ENCODE measurements at places on chromosomes 5 and 9.

DNA sequence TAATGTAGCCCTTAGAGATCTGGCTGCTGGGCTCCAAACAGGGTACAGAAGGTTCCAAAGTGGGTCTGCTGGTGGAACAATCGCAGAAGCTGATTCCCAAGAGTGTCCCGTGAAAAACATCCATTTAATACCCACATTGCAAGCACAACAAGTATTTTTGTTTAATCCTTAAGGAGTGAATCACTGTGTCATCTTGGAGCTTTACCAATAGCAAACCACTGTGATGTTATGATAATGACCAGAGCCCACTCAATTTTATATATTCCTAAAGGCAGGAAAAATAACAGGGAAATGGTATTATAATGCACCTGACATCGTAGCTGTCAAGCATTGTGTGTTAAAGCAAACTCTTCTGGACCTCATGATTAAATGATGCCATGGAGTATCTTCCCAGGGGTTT, 291.9 kb downstream of the FBXL7 start:
- DNase-seq, result peak; percentile 59

- DNase-seq, result peak; percentile 87
Observed at GRCh38 chr5:97618721-97619120, 435.7 kb upstream of the RIOK2 start.

- peak; percentile 85 for DNase-seq
Observed at GRCh38 chr5:136656811-136657210, 291.5 kb upstream of the TRPC7 start.

- no peak for DNase-seq
Observed at GRCh38 chr5:80093796-80094195, 58.6 kb downstream of the THBS4 start.

DNA sequence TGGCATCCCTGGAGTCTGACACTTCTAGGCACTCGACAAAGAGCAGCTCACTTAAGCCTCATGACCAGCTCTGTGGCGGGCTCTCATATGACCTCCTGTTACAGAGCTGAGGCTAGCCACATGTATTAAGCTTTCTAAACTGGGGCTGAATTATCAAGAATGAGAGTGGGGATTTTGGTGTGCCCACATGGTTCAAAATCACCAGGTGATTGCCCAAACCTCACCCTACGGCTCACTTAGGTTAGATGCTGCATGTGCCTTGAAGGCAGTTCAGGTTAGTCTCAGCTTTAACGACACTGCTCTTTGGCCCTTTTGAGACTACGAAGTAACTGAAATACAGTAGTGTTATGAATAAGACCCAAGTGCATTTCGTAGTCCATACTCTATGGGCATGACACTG, 39.4 kb upstream of the SMIM32 start:
- DNase-seq, result no peak

GRCh38 chr9:113598883-113599282, 135.4 kb downstream of the RGS3 start:
- DNase-seq, result no peak

GRCh38 chr5:122493091-122494021, 181.3 kb downstream of the SNCAIP start:
- peak; percentile 12 for DNase-seq

DNA sequence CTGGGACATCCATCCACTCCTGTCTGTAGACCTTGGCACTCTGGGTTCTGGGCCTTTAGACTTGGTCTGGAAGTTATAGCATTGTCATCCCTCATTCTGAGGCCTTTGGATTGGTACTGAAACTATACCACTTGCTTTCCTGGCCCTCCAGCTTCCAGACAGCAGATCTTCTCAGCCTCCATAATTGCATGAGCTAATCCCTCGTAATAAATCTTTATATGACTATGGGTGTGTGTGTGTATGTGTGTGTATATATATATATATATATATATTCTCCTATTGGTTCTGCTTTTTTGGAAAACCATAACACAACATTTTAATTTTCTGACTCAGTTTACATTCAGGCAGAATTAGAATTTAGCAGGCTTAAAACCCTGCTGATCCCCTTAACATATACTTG, 180.5 kb downstream of the ENC1 start:
- no peak for DNase-seq

GRCh38 chr5:150202501-150202900, 12.6 kb downstream of the SLC6A7 start:
- no peak for DNase-seq

- DNase-seq, result no peak
Observed at GRCh38 chr9:27601396-27601795, 28.1 kb upstream of the C9orf72 start.

- no peak for DNase-seq
Observed at GRCh38 chr5:176740702-176741496, 69.5 kb upstream of the UNC5A start.

DNA sequence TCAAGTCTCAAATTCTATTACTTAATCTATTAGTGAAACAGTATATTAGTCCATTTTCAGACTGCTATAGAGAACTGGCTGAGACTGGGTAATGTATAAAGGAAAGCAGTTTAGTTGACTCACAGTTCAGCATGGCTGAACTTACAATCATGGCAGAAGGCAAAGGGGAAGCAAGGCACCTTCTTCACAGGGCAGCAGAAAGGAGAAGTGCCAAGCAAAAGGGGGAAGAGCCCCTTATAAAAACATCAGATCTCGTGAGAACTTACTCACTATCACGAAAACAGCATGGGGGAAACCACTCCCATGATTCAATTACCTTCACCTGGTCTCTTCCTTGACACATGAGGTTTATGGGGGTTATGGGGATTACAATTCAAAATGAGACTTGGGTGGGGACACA, 67.9 kb upstream of the CHSY3 start:
- DNase-seq, result no peak

GRCh38 chr5:39016587-39017275, 57.5 kb downstream of the RICTOR start:
- peak; percentile 58 for DNase-seq

DNA sequence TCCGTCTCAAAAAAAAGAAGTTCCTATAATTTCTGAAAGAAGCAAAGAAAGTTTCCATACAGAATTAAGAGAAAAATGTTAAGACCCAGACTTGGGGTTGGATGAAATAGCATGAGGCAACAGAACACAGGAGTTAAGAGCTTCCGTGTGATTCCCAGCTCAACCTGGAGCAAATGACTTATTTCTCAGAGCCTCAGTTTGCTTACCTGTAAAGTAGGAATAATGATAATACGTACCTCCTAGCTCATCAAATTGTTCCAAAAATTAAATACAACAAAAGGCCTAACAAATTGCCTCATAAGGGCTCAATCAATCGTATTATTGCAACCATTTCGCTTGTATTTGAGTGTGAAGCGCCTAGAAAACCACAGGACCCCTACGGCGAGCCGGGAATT, 600 bp upstream of the GPR107 start:
- no peak for DNase-seq

GRCh38 chr5:116944183-116944582, 369.6 kb upstream of the SEMA6A start:
- DNase-seq, result peak; percentile 17

- no peak for DNase-seq
Observed at GRCh38 chr9:114275246-114276004, 47.5 kb upstream of the ORM1 start.

DNA sequence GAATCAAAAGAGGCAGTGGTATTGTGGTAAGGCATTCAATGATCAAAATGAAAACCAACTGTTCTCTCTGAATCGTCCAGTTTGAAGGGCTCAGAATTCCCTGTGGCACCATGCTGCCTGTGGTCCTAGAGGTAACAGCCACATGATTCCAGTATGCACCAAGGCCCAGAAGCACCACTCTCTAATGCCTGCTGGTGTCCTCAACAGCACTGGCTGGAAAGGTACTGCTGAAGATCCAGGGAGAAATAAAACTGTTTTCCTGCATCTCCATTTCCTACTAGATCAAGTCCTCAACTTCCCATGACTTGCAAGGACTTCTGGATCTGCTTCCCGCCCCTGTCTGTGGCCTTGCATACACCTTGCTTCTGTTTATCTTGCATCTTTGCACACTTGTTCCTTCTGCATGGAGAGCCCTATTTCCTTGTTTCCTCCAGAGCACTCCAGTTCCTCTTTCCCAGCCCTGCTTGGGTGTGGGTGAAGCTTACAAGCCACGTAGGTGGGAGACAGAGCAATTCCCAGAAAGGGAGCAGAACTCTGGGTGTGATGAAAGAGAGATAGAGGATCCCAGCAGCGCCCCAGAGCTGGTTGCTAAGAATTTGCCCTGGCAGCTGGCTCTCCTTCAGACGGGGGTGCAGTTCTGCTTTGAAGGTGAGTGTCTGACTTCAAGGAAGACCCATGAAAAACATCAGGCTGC, 41.0 kb upstream of the EQTN start:
- no peak for DNase-seq

DNA sequence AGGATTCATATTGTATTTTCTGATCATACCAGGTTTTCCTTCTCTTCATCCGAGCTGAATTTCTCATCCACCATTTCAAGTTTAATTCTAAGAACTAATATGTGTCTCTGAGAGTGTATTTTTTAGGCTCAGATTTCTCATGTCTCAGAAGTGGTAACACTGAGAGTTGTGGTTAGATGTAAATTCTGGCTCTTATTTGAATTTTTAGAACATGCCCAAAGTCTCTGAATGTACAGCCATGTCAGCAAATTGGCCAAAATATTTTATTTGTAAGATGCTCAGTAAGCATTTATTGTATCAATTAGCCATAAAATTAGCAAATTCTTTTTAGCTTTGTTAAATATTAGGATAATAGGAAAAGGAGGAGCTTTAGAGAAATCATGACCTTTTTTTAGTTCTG, 16.6 kb downstream of the SV2C start:
- no peak for DNase-seq

GRCh38 chr5:148823871-148824270, 2.5 kb upstream of the ADRB2 start:
- no peak for DNase-seq

DNA sequence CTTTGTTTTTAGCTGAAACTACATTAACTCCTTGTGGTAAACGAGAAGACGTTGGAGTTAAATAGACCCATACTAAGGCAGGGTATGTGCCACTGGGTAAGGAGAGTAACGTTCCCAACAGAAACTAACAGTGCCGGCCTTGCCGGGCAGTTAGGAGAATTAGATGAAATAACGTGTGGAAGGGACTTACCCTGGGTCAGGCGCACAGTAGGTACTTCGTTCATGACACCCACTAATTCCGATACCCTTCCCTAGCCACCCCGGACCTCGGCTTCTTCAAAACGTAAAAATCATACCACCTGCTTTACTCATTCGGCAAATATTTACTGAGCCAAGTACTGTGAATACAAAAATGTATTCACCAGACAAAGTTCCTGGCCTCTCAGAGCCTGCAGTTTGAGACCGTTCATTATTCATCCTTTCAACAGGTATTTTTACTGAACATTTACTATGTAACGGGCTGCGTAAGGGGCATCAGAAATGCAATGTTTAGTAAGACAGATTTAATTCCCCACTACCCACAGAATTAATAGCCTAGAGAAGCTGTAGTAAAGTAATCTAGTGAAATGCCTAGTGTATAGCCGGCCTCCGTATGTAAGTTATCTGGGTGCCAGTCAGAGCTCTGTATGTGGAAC, 3.2 kb upstream of the SMIM23 start:
- no peak for DNase-seq

- no peak for DNase-seq
Observed at GRCh38 chr9:122007837-122008236, 85.3 kb downstream of the TTLL11 start.

DNA sequence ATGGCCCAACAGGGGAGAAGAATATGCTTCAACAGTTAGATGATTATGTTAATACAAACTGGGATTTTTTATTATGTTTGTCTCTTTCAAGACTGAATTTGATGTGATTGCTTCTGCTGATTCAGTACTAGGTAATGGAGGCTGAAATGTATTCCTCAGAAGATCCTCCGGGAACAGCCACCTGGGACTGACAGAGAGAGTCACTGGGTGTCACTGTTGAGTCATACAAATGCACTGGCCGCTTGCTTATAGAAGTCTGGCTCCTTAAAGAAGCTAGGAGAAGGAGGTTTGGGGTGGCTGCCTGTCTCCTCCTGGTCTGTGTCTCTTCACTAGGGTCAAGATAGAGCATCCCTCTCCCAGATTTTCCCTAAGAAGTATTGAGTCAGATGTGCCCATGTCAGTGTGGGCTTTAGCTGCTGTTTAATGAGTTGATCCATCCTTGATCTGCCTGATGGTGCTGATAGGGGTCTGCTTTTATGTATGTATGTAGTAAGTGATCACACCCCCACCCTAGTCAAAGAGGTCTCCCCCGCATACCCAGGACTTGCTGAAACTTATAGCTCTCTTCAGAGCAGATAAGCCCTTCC, 773.4 kb downstream of the BRINP1 start:
- peak; percentile 32 for DNase-seq

- no peak for DNase-seq
Observed at GRCh38 chr5:95044096-95044495, 240.8 kb downstream of the MCTP1 start.

DNA sequence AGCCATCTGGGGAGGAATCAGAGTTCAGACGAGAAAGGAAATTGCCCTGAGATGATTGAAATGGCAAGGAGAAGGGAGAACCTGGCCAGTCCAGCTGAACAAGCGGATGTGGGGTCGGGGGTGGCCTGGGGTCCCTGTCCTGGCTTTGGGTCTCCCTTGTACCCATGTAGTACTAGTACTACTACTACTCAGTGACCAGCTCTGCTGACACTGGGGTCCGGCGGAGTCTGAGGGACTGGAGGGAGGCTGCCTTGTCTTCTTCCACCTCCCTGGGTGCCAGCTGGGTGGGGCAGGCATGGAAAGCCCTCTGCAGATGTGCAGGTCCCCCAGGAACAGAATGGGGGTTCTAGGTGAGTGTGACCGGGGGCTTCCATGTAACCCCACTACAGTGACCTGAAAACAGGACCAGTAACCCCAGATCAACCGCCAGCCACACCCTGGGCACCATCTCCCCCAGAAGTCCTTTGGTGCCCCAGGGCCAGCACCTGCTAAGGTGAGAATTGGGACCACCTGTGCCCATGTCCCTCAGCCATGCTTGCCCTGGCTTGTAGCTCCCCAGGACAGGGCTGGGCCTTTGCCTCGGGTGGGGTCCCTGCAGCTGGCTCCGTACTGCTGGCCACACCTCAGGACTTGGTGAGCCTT, 89.1 kb upstream of the COL5A1 start:
- DNase-seq, result no peak

Measured in fibroblast of skin of abdomen (primary cell).